Renal cortical epithelial cell (primary cell): ENCODE measurements at places on chromosomes 1 and 21.
A peak's percentile ranks its signal among the peaks of the same experiment; 100 is the strongest.

GRCh38 chr1:116099379-116099778 lies 11.8 kb upstream of the MAB21L3 start:
- DNase-seq, result no peak

DNA sequence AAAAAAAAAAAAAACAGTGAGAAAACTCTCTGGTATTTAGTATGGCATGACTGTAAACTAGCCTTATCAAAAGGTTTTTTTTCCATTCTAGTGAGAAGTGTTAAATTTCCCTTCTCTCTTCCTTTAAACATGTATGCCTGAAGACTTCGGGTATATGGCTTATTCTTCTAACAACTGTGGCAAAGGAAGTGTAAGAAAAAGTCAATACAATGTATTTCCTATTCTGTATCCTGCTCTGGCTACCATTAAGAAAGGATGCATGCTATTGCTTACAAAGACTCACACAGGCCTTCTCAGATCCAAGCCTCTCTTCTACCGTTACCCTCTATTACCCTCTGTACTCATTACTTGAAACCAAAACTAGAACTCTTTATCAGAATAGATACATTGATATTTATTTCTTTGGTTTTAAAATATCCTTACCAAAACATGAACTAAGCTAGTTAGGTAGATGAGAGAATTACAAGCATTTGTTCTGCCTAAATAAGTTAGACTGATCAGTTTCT lies 8.4 kb downstream of the CEPT1 start:
- DNase-seq, result no peak

GRCh38 chr1:240284656-240285414 lies 193.2 kb downstream of the FMN2 start:
- DNase-seq, result no peak

GRCh38 chr1:162502928-162503327 lies 5.3 kb downstream of the UHMK1 start:
- no peak for DNase-seq

GRCh38 chr1:230342019-230342418 lies 84.1 kb downstream of the PGBD5 start:
- no peak for DNase-seq

- no peak for DNase-seq
These were observed 159.2 kb downstream of the APP start for GRCh38 chr21:26011292-26011940.

- no peak for DNase-seq
These were observed 90.1 kb downstream of the DTL start for GRCh38 chr1:212125654-212126053.

DNA sequence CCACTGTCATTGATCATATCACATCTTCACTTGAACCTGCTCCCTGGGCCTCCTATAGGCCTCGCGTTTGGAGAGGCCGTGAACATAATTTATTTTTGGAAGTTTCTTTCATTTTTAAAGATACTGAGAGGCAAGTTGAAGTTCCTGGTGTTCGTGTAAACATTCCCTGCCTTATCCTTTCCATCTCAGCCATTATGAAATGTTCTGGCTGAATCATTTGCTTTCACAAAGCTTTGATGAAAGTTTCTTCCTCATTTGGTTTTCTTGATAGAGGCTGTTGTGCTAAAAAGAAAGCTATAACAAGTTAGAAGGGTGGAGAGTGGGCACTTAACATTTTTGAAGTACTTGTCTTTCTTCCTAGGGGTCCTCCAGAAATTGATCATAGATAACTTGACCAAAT lies 15.5 kb downstream of the CAMTA1 start:
- peak; percentile 59 for DNase-seq

DNA sequence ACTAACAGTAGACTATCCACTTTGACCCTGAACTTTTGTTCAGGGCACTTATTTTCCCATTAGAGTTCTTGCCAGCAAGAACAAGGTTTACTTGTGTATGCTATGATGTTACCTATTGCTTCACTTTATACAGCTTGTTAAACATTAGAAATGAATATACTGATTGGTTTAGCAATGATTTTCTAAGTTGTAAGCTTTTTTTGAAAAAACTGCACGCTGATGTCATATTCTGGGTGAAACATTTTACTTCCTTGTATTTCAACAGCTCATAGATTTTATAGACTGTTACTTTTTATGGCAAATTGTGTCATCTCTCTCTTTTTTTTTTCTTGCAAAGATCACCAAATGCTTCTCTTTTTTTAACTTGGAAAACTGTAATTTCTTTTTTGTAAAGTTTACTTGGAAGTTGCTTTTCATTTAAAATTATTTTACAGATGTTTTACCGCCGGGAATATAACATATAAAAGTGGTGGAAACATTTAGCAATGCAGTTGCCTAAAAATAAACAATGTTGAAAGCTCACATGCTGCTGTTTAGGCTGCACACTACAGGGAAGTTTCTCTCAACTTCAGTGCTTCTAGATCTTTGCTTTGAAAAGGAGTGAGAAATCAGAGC lies 215.3 kb upstream of the NFIA start:
- DNase-seq, result peak; percentile 91

GRCh38 chr1:57470036-57470435 lies 46.2 kb upstream of the DAB1 start:
- peak; percentile 79 for DNase-seq

DNA sequence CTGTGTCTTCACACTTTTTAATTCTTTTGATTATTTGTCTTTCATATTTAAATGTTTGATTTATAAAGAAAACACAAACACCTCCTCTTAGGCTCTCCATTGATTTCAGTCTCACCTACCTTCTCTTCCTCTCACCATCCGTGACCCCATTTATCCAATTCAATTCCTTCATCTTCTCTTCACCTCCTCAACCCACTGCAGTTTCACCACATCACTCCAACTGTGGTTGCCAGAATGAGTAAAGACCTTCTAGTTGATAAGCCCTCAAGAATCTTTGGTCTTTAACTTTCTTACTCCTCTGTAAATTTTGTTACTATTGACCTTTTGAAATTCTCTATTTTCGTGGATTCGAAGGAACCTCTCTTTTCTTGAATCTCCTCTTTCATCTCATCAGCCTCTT lies 260.7 kb downstream of the CHRM3 start:
- DNase-seq, result no peak

DNA sequence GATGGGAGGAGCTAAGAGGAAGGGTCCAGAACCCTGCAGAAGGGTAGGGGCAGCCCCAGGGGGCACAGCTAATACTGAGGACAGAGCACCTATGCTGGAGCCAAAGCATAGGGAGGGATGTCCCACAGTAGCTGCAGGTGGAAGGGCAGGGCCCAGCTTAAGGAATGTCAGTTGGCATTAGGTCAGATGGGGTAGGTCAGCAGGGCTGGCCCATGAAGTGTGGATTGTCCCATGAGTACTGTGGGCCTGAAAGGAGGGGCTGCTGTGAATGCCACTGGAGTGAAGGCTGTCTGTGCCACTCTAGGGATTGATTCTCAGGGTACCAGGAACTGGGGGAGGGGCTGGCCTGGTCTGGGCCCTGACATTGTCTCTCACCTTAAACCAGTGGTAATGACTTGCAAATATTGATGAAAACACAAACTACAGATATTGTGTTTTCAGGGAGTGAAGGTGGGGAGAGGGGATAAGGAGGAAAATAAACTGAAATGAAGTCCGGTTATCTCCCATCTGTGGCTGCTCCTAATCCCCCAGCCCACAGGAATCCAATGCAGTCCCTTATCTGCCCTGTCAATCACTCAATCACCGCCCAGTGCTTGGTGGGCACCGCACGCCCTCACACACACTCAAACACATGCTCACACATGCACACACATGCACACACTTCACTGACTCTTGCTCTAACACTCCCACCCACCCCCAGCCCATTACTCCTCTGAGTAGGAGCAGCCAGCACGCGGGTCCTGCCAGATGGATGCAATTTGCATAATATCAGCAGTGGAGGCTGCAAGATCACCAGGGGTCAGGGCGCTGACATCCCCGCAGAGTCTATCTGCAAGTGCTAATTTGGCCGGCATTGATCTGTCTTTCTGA lies 27.8 kb downstream of the DMAP1 start:
- DNase-seq, result no peak

GRCh38 chr1:24898152-24898908 lies 31.7 kb downstream of the RUNX3 start:
- peak; percentile 5 for DNase-seq

- no peak for DNase-seq
These were observed 522.5 kb downstream of the PTPRC start for GRCh38 chr1:199161319-199161680.

GRCh38 chr1:201795066-201795465 lies 33.9 kb upstream of the IPO9 start:
- peak; percentile 22 for DNase-seq

DNA sequence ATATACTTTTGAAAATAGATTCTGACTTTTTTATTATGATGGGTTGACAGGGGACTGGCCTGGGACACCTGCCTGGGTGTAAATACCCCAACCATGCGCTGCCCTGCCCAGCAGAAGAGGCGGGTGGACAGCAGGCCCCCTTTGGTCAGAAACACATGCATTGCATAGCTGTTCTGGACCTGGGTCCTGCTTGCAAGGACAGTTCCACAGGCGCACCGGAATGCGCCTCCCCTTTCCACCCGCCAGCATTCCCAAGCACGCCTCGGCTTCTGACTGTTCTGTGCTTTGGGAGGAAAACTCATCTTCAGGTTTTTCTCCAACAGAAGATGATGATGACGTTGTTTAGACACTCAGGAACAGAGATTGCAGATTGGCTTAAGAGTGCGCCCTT lies 428 bp upstream of the ZNF678 start:
- DNase-seq, result no peak

DNA sequence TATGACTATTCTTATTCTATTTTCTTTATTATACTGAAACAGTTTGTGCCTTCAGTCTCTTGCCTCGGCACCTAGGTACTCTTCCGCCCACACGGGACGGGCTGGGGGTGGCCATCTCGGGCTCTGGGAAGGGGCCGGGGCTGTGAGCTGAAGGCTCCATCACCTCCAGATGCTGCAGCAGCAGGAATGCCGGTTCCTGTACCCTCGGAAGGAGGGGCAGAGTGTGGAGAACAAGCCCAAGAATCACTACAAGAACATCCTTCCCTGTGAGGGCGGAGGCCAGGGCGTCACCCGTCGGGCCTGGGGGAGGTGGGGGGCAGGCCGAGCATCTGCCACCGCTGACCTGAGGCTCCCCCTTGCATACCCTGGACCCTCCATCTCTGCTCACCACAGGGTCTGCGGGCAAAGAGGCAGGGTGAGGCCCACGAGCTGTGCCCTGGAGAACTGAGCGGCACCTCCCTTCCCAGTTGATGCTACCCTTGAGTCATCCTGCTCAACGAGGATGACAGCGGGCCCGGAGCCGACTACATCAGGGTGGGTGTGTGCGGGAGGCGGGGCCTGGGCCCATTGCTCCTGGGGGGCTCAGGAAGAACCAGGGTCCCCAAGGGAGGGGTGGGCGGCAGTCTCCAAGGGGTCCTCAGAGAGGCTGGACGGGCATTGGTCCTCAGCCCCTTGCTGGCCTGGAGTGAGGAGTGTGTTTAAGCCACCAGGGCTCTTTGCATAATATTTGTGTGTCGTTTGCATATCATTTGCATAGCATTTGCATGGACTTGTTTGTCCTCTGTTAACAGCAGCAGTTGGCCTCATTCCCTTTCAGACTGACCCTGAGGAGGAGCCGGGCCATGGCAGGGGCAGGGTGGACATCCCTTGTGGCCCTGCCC lies 7.5 kb downstream of the RNF223 start:
- DNase-seq, result no peak

DNA sequence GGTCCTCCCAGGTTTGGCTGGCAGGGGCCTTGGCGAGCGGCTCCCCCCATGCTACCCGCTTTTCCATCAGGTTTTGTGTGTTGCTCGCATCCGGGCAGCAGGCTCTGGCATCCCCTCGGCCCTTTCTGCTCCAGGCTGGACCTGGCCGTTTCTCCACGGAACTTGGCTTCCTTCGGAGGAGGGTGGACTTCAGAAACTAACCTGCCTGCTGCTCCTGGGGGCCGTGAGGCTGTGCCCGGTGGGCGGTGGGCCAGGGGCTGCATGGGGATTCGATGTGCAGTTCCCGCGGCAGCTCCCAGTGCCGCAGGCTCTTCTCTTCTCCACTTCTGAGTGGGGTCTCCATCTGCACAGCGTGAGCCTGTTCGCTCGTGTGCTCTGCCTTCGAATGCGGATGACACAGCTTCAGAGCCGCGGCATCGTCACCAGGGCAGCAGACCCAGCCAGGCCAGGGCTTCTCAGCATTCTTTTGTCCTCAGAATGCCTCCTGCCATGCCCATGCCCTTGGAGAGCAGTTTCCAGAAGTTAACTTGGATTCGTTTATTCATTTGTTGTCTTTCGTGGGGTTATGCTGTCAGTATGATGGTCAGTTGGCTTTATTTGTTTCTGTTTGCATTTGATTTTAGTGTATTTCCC lies 36.4 kb downstream of the PRKCZ start:
- no peak for DNase-seq

GRCh38 chr1:178938959-178939317 lies 68.1 kb upstream of the ANGPTL1 start:
- DNase-seq, result no peak

DNA sequence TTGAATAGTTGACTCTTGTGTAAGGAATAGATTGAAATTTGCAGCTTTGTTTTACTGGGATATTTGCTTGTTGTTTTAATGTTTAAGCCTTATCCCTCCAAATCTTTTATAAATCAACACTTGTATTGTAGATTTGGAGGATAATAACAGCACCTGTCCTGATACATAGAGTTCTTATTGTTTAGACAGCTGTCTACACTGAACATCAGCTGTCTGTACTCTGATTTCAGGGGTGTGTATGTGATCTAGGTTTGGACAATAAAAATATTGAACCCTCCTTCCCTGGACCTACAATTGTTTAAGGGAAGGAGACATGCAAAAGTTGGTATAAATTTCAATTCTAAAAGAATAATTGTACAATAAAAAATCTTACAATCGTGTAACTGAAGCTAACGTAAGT lies 48.3 kb upstream of the DPH5 start:
- no peak for DNase-seq

DNA sequence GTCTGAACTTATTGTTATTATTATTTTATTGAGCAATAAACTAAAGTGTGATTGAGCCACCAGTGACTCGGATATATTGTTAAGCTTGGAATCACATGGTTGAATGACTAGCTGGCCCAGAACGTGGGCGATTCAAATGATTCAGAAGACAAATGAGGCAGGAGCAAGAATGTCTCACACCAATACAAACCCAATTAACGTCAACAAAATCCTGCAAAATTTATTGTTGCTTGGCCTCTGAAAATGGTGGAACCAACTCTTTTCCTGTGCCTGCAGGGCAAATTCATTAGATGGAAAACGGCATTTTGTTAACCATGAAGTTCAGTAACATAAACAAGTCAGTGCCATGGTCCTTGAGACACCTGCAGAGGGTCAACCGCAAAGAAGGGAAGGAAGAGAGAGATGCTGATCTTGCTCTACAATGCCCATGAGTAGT lies 482.0 kb downstream of the SETD4 start:
- peak; percentile 95 for DNase-seq

DNA sequence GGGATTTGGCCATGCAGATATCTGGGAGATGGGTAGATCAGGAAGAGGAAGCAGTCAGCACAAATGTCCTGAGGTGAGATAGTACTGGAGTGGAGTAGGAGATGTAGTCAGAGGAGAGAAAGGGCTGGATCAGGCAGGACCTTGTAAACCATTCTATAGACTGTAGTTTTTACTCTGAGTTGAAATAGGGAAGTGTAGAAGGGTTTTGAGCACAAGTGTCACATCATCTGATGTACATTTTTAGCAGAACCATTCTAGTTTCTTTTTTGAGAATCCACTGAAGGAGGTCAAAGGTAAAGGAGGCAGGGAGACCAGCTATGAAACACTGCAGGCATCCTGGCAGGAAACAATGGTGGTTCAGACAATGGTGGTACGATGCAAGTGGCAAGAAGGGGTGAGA lies 194.6 kb upstream of the RRP15 start:
- no peak for DNase-seq

- DNase-seq, result no peak
These were observed 28.5 kb downstream of the RAB7B start for GRCh38 chr1:205974712-205975111.

GRCh38 chr1:45337630-45338325 lies 2.2 kb upstream of the TOE1 start:
- peak; percentile 52 for DNase-seq
